ENCODE measurements at places on chromosomes 7 and 10.

GRCh38 chr7:127620406-127621233 is 2.7 kb upstream of the PAX4 start:
- DNase-seq = no peak

GRCh38 chr10:88288320-88289059 is 294.6 kb downstream of the RNLS start:
- no peak for DNase-seq

- DNase-seq = no peak
These were observed 193.1 kb downstream of the RNLS start for GRCh38 chr10:88390041-88390440.

GRCh38 chr7:3041986-3042675 is 1.5 kb downstream of the CARD11 start:
- DNase-seq = no peak

DNA sequence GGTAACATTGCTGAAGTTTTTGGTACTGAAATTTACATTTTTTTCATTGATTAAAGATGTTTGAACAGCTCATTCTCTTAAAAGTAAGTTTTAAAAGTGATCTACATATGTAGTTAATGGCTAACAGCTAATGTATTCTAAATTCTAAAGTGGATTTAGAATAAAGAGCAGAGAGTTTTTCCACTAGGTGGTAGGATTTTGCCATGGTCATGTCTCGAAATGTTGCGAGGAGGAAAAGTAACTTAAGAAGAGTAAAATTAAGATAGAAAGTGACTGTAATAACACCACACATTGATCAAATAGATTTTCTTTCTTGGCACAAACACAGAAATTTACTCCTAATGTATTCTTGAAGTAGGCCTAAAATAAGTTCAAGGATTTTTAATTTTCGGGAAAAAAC is 19.8 kb downstream of the LSMEM1 start:
- DNase-seq = no peak

GRCh38 chr7:3301831-3302618 is 973 bp downstream of the SDK1 start:
- peak; percentile 5 for DNase-seq

DNA sequence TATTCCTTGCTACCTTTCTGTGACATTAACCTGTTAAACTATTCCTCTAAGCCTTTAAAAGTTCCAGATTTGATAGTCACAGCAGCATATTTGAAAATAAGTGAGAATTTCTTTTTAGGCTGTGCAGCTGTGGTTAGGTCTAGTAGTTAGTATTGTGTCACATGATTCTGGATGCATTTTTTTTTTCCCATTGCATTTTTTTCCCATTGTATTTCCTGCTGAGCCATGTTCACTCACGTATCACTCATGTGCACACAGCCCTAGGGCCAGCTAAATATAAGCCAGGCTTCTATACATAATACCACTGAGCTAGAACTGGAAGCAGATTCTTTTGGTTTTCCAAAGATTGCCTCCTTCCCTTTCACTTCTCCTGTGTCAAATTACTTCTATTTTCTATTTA is 37.4 kb downstream of the DNAJC9 start:
- DNase-seq = no peak

- DNase-seq = no peak
These were observed 157.9 kb downstream of the ARID5B start for GRCh38 chr10:62059217-62059920.

- DNase-seq = no peak
These were observed 144.3 kb upstream of the KAT6B start for GRCh38 chr10:74681917-74682627.

DNA sequence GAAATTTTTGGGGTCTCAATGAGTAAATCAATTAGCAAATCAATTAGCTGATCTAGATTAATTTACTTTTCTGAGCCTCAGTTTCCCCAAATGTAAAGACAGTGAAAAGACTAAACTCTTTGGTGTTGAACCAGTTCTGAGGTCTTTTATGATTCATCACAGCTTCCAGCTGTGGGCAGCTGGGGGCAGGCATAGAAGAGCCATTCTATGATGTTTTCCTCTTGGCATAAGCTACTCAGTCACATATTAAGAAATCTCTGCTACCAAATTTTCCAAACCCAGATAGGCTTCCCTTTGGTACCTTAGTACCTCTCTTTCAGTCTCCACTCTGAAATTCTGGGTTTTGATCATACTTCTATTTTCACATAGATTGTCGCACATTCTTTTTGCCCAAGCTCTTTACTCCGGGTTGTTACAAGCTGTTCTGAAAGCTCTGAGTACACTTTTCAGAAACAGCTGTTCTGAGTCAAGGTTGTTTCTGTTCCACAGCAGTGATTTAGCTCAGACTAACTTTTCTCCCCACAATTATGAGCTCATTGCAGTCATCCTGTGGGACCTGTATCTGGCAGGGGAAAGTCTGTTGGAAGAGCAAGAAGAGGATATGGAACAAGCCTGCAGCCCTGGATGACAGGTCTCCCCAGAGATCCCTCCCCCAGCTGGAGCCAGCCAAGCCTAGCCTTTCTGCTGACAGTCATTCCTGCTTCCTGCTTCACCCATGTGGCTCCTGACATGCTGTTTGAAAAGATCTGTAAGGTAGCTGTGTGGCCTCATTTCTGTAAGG is 599.6 kb upstream of the GHITM start:
- no peak for DNase-seq

- DNase-seq = peak; percentile 27
These were observed 108.6 kb downstream of the NRCAM start for GRCh38 chr7:108347616-108348015.

GRCh38 chr10:106917452-106918055 is 247.0 kb downstream of the SORCS1 start:
- DNase-seq = no peak

GRCh38 chr10:118471863-118472262 is 123.6 kb downstream of the PRLHR start:
- no peak for DNase-seq

DNA sequence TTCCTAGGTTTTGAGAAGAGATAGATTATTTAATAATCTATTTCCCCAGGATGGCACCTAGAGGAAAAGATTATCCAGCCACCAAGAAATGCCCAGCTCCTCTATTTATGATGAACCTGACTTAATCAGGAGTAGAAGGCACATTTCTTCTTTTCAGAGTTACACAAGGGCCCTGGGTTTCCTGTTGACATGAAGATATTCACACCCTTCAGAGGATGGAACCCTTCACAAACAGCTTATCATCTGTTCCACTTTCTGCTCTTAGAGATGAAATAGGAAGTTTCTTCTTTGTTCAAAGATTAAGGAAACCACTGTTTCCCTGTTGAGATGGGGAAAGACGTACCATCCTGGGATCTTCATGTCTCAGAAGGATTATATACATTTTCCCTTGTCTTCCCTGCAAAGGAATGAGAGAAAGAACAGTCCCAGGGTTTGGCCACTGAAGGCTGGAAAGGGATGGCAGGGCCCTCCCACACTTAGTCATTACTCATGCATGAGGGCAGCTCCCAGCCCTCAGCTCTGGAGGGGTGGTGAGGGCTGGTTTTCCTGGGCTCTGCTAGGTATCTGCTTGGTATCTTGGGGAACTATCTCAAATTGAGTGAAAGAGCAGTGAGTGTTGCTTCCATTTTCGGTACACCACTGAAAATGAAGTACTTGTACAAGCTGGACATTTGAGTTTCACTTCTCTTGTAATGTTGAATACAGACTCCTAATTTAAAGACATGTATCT is 64.0 kb downstream of the MTPAP start:
- DNase-seq = peak; percentile 36

- no peak for DNase-seq
These were observed 7.0 kb upstream of the ZNF425 start for GRCh38 chr7:149133028-149133710.

DNA sequence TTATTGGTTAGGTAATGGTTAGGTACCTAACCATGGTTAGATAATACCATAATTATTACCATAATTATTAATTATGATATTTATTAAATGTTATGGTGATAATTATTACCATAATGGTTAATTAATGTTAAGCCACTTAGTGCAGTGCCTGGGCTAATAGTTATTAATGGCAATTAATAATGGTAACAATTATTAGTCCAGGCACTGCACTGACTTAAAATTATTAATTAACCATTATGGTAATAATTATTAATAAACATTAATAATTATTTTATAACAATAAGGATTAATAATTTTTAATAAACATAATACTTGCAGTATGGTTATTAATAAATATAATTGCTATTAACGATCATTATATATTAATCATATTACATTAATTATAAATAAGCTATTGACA is 604.0 kb downstream of the CALN1 start:
- no peak for DNase-seq

- no peak for DNase-seq
These were observed 210.3 kb downstream of the GPAM start for GRCh38 chr10:111973306-111973705.

DNA sequence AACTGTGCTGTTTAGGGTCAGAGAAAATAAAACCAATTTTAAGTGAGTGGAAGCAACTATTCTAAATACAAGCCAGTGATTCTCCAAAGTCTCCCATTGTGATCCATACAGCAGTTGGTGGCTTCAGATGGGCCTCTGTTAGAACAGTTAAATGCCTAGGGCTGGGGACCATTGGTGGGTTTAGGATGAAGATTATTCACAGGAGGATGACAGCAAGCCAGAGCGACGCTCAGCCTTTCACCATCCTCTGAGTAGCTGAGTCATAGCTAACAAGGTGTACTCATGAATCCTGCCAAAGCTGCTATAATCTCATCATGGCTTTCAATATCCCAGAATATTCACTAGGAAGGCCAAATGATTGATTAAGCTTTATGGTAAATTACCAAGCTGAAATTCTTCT is 39.6 kb downstream of the STARD3NL start:
- no peak for DNase-seq

- DNase-seq = no peak
These were observed 206.6 kb upstream of the BMPER start for GRCh38 chr7:33698692-33699128.

DNA sequence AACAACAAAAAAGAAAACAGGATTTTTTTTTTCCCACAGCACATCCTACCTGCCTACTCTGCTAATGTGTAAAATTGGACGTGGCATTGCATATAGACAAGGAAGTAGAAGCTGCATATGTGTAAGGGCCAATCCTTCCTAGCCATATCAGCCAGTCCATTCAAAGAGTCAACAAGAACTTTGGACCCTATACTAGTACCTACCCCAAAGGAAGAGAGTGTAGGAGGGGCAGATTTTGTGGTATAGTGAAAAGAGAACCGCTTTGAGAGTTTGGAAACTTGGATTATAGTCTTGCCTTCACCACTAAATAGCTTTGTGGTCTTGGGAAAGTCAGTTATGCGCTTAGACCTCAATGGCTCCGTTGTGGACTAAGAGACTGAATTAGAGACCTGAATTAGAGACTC is 12.1 kb upstream of the MCU start:
- no peak for DNase-seq

- DNase-seq = no peak
These were observed 80.9 kb upstream of the SHH start for GRCh38 chr7:155893176-155893575.

DNA sequence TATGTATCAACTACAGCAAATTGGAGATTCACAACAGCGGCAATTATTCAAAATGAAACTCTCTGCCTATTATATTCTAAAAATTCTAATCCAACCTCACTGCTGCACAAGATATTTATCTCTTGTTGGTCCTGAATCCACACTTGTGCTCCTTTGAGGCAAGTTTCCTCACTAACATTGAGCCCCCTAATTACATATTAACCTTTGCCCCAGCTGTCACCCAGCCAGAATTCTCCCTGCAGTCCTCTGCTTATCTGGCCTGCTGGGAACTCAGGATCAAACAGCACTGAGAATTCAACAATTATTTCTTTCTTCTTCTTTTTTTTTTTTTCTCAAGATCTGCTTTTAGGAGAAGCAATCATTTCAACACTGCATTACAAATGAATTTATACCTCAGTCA is 21.5 kb upstream of the PLAC9 start:
- no peak for DNase-seq

DNA sequence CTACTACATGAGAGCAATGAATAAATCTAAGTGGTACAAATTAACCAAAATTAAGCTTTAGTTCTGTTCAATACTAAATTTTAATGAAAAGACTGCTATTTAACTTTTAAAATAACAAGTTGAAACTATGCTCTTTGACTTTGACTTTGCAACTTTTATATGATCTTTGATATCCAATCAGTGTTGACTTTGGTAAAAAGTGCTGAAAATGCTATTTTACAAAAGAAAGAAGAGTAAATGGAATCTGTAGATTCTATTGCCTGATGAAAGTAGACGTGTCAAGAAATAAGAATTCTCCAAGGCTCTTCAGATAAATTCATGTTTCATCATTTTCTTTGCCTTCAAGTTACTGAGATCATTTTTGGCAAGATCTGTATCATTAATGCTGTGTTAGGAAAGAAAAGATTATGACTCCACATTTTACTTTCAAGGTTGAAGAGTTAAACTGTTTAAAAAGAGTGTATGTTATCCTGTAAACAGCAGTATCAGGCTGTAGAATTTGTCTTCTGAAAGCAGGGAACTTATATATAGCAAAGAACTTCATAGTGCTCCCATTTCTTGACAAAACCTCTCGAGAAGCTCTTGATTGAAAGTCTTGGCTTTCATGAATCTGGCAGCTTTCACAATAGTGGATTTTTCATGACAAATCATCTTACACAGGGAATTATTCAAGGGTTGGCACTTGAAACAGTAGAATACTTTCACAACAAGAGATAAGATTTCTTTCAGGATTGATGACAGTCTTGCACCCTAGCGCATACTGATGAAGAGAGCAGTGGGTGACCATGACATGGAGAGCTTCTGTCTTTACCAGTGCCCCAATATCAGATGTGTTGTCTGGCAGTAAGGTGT is 72.1 kb downstream of the PTEN start:
- DNase-seq = no peak

GRCh38 chr10:90222939-90223338 is 521.5 kb downstream of the KIF20B start:
- DNase-seq = no peak

DNA sequence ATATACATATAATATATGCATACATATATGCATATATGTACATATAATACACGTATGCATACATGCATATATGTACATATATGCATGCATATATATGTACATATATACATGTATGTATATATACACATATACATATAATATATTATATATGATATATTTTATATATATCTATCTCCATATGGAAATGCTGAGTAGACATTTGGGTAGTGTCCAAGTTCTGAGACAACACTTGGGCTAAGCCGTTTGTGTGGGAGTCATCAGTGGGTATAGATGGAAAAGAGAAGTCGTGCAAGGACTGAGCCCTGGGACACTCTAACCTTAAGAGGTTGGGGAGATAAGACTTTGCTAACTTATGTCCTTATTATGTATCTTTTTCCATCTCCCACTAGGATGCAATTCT is 165.2 kb upstream of the PODXL start:
- no peak for DNase-seq

All from RPMI8226 (cell line).